ENCODE measurements at places on chromosomes 6 and 20.
A peak's percentile ranks its signal among the peaks of the same experiment; 100 is the strongest.

DNA sequence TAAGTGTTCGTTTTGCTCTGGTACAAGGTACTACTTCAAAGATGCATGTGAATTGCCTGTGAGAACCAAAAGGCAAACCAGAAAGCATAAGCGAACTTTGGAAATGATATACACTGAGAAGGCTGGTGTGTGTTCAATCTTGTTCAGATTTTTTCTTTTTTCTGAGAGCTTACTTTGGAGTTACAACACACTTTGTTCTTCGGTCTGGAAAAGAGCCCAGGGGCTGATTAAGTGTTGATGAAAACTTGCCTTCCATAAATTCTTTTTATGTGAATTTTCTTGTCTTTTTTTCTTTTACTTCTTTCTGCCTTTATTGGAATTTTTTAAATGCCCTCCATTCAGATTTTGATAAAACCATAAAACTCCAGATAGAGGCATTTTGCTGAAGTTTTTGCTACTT lies 395.1 kb upstream of the SASH1 start:
- DNase-seq: no peak

- no peak for DNase-seq
These were observed 216.7 kb upstream of the SLC35B3 start for GRCh38 chr6:8651998-8652397.

- no peak for DNase-seq
These were observed 129.6 kb downstream of the PLEKHG1 start for GRCh38 chr6:150729188-150729748.

DNA sequence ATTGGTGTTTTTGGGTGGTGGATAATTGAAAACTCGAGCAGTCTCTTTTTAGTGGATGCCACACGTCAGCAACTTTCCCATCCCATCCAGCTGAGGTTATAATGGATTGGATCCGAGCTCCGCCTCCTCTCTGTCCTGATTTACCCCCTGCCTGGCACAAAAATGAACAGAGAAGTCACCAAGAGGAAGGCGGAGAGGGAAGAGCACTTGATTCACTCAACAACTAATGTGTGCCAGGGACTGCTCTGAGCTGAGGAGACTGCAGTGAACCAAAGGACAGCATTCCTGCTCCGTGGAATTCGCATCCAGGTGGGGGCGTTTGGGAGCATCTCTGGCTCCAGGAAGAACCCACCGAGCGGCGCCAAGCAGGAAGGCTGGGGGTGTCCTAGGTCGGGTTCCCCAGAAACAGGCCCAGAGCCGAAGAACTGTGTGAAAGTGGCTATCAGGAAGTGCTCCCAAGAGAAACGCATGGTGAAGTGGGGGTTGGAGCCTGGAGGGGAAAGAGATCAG lies 95.8 kb upstream of the NAA20 start:
- no peak for DNase-seq

DNA sequence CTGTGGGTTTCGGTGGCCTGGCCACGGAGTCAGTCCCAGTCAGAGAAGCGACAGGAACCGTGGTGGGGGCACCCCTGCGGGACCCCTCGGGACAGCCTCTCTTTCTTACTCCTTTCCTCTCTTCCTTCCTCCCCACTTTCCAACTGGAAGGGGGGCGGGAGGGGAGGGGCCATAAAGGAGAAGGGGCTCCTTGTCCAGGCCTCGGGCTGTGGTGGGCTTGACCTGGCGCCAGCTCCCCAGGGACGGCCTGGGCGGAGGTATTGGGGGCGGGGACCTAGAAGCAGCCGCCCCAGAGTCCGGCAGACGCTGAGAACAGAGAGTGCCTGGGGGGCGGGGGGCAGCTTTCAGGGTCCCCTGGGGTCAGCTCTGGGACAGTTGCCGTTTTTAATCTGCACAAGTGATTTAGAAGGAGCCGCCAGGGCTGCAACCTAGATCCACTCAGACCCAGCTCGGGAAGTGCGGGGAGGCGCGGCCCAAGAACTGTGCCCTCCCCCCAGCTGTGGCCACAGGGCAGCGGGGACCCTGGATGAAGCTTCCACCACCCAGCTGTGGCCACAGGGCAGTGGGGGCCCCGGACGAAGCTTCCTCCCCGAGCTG lies 6.4 kb upstream of the ABHD16B start:
- DNase-seq: no peak

GRCh38 chr6:90369024-90369519 lies 72.4 kb upstream of the BACH2 start:
- DNase-seq: no peak

- DNase-seq: no peak
These were observed 72.4 kb upstream of the TMEM181 start for GRCh38 chr6:158487495-158487894.

DNA sequence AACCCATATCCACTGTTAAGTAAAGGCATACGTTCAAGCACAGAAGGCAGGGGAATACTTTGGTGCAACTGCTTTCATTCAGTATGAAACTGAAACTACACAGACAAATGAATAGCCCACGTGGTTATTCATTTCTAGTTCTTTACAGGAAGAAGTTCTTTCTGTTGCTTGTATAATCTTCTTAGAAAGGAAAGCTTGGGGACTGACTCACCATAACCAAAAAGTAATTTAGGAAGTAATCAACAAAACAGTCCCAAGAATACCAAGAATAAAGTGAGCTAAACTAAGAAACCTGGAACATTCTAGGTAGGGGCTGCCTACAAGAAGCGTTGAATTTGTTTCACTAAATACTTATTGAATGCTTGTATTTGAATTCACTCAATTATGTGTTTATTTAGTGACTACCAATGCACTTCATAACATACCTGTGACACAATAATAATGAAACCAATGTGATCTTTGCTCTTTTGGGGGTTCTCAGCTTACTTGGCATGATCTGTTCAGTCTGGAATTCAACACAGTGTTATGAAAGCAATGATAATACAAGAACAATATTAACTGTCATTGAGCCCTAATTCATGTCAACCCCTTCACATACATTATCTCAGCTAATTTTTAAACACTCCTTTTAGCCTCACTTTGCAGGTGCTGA lies 25.1 kb upstream of the KIAA0408 start:
- DNase-seq: no peak

GRCh38 chr20:24437196-24438082 lies 32.0 kb upstream of the SYNDIG1 start:
- DNase-seq: no peak

GRCh38 chr20:25726357-25726756 lies 29.7 kb upstream of the ZNF337 start:
- DNase-seq: no peak

GRCh38 chr20:15818651-15819071 lies 754.6 kb downstream of the KIF16B start:
- DNase-seq: no peak

DNA sequence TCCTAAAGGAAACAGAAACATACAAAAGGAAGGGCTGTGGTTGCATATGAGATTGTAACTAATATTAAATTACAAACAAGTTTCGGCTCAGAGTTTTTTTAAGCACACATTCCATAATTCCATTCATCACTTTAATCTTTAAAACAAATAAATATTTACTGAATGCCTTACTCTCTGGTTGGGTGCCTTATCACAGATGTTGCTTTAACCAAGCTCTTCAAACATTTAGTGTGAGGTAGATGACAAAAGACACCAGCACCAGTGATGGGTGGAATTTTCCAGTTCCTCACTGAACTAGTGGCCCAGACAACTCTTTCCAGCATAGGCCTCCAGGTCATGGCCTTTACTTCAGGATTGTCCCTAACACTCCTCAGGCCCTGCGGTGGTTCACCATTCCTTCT lies 58.7 kb downstream of the ARHGAP18 start:
- no peak for DNase-seq

DNA sequence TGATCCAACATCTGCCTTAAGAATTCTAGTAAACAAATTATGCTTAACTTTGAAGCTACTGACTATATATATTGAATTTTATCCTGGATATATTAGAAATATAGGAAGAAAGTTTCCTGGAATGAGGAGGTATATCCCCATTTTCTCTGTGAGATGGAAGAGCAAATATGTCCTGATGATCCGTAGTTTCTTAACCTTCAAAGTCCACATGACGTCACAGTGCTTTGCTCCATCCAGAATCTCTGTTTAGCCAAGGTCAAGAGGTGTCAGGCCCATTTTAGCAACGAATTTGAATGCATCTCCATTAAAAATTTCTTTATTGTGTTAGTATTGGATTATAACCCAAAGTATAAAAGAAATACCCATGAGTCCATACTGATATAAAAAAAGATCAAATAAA lies 162.5 kb downstream of the PRL start:
- no peak for DNase-seq

- peak; percentile 75 for DNase-seq
These were observed 161.6 kb upstream of the TNFAIP3 start for GRCh38 chr6:137705160-137706082.

- DNase-seq: no peak
These were observed 21.5 kb downstream of the EZR start for GRCh38 chr6:158797331-158798310.

- no peak for DNase-seq
These were observed 28.5 kb upstream of the PAK5 start for GRCh38 chr20:9867196-9867980.

- peak; percentile 74 for DNase-seq
These were observed 43.8 kb downstream of the MDFI start for GRCh38 chr6:41682056-41682477.

DNA sequence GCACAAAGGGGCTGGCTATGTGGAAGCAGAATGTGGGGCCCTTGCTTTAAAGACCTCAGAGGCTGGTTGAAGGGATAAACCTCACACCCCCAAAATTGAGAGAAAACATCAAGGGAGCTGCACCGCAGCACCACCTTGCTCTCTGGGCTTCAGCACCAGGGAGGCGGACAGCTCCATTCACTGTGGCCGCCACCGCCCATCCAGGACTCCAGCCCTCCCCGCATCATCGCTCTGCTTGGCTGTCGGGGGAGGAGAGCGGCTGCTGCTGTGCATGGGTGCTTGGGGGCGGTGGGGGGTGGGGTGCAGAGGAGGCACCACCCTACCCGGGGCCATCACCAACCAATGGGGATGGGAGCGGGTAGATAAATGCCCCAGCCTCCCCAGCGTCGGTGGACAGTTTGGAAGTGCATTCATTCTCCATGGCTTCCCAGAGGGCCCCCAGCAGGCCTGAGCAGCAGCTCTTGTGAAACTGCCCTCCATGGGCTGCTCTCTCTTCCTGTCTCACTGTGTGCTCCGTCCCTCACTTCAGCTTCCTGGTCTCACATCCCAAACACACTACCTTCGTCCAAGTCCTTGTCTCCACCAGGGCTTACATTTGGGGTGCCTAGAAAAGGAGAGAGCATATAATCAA lies 75.7 kb upstream of the BHLHE23 start:
- DNase-seq: peak; percentile 73

GRCh38 chr20:49951151-49951550 lies 15.0 kb downstream of the RNF114 start:
- DNase-seq: no peak

- DNase-seq: no peak
These were observed 63.6 kb downstream of the CARMIL1 start for GRCh38 chr6:25342802-25343201.

DNA sequence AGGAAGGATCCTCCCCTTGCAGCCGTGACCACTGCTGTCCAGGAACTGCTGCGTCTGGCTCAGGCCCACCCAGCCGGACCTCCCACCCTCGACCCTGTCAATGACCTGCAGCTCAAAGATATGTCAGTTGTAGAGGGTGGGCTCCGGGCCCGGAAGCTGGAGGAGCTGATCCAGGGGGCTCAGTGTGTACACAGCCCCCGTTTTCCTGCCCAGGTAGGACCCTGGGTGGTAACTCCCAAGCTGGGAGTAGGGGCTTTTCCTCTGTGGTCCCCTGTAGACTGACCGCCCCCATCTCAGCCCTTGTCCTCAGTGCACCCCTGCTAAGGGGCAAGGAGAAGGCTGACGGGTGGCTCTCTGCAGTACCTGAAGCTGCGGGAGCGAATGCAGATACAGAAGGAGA lies 3.6 kb downstream of the DXO start:
- DNase-seq: peak; percentile 21

- no peak for DNase-seq
These were observed 34.3 kb downstream of the AKAP7 start for GRCh38 chr6:131169613-131170012.

GRCh38 chr6:89987140-89987539 lies 92.9 kb downstream of the GJA10 start:
- DNase-seq: no peak

- DNase-seq: no peak
These were observed 166.8 kb downstream of the DST start for GRCh38 chr6:56475736-56476457.

DNA sequence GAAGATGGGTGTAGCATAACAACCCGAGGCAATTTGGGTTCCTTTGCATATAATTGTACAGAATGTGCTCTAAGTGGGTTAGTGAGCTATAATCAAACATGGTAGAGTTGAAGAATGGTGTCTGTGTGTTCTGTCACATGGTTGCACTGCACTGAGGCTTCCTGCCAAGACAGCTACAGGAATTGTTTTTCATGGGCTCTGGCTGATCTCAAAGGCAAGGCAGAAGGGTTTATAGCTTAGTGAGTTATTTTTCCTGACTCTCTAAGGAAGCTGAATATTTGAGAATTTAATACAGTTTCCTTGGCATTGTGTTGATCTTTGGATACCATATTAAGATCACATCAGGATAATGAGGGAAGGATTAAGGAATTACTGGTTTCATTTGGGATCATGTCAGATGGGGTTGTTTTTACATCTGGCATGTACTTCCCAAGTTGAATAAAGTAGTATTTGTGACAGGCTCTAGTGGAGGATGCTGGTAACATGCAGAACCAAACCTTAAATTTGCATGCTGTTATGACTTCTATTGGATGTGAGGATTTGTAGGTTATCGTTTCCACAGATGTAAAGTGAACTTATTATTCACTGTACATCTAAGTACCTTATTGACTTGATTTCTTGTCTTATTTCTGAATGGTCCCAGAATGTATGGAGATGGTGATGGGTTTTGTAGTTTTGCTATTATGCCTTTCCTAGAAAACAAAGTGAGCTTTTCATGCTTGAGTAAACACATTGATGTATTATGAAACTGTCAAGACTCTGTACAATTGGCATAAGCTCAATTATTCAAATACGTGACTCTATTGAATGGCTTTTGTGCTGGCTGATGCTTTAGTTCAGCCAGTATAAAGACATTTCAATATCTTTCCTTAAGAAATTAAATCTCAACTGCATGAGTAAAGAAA lies 43.3 kb downstream of the LRRC1 start:
- DNase-seq: no peak

- DNase-seq: no peak
These were observed 5.6 kb downstream of the DACT2 start for GRCh38 chr6:168314021-168314420.

Data from activated naive CD8-positive, alpha-beta T cell treated with anti-CD3 and anti-CD28 coated beads, Interleukin-2, amount 10 ng/mL, durations not matched to agents 7 days and 5 days (primary cell).